ENCODE measurements at places on chromosomes 1 and 21. TPM values are rescaled to one million over a fixed set of nuclear protein-coding genes. Genes with fewer than 3 reads are reported as not detected.

- DNase-seq = no peak
These were observed 457.2 kb upstream of the ADAMTS5 start for GRCh38 chr21:27423906-27424595.

- no peak for DNase-seq
These were observed 596.5 kb downstream of the MATN1 start for GRCh38 chr1:30126848-30127247.

DNA sequence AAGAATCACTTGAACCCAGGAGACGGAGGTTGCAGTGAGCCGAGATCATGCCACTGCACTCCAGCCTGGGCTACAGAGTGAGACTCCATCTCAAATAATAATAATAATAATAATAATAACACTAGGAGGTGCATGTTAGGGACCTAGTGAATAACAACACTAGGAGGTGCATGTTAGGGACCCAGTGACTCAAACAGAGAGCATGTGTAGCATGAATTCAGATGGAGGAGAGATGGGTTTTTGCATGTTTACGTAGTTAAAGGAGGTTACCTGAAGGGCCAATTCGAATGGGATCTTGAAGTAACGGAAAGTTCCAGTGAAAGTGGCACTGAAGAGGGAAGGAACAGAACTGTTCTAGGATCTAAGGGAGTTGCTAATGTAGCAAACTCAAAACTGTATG lies 7.1 kb upstream of the KCNK1 start:
- DNase-seq = no peak

DNA sequence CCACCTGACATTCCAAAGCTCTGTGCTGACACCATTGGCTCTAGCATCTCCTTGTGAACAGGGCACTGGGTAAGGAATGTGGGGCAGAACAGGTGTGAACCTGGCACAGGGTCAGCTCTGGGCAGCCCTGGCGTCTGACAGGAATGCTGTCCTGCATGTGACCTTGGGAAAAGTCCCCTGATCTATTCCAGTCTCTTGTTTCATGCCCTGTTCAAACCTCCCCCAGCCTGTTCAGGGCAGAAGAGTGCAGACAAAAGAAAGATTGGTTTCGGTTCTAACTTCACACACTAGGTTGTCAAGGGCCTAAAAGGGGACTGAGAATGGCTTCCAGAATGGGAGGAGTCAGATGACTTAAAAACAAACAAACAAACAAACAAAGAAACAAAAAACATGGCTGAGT lies 27.6 kb upstream of the SDHB start:
- no peak for DNase-seq

DNA sequence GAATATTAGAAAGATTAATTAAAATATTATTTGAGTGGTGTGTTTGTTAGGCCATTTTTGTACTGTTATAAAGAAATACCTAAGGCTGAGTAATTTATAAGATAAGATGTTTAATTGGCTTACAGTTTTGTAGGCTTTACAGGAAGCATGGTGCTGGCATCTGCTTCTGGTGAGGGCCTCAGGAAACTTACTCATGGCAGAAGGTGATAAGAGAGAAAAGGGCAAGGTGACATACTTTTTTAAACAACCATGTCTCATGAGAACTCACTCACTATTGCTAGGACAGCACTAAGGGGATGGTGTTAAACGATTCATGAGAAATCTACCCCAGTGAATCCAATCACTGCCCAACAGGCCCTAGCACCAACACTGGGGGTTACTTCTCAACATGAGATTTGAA lies 56.7 kb upstream of the RGS21 start:
- DNase-seq = no peak

Gene DIO1
- not detected for total RNA-seq

Gene UBASH3A
- total RNA-seq = 0.09 TPM

DNA sequence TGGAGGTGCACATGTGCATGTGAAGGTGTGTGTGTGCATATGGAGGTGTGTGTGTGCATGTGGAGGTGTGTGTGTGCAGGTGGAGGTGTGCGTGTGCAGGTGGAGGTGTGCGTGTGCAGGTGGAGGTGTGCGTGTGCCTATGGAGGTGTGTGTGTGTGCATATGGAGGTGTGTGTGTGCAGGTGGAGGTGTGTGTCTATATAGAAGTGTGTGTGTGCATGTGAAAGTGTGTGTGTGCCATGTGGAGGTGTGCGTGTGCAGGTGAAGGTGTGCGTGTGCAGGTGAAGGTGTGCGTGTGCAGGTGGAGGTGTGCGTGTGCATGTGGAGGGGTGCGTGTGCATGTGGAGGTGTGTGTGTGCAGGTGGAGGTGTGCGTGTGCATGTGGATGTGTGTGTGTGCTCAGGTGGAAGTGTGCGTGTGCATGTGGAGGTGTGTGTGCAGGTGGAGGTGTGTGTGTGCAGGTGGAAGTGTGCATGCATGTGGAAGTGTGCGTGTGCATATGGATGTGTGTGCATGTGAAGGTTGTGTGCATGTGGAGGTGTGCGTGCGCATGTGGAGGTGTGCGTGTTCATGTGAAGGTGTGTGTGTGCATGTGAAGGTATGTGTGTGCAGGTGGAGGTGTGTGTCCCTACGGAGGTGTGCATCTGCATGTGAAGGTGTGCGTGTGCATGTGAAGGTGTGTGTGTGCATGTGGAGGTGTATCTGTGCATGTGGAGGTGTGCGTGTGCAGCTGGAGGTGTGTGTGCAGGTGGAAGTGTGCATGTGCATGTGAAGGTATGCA lies 13.5 kb downstream of the C1orf74 start:
- no peak for DNase-seq

GRCh38 chr21:44013380-44014088 lies 1.4 kb downstream of the TRAPPC10 start:
- no peak for DNase-seq

DNA sequence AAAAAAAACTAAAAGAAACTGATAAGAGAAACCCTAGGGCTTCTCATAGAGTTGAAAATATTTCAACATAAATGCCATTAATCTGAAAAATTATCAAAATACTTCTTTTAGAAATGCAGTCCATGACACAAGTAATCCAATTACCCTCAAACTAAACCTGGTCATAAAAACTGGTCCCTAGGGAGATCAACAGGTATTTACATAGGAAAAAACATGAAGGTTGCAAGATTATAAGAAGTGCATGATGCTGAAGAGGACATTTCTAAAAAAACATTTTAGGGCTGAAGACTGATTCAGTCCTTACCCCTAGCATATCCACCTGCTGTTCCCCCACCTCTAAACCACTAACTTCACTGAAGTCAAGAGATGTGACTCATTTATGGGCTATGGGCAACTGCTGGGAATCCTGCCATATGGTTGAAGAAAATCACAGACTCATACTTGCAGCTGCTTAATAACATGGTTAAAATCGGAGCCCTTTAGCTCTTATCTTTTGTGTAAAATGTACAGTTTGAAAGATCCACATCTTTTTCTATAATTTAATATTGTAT lies 131.0 kb upstream of the RUNX1 start:
- no peak for DNase-seq

DNA sequence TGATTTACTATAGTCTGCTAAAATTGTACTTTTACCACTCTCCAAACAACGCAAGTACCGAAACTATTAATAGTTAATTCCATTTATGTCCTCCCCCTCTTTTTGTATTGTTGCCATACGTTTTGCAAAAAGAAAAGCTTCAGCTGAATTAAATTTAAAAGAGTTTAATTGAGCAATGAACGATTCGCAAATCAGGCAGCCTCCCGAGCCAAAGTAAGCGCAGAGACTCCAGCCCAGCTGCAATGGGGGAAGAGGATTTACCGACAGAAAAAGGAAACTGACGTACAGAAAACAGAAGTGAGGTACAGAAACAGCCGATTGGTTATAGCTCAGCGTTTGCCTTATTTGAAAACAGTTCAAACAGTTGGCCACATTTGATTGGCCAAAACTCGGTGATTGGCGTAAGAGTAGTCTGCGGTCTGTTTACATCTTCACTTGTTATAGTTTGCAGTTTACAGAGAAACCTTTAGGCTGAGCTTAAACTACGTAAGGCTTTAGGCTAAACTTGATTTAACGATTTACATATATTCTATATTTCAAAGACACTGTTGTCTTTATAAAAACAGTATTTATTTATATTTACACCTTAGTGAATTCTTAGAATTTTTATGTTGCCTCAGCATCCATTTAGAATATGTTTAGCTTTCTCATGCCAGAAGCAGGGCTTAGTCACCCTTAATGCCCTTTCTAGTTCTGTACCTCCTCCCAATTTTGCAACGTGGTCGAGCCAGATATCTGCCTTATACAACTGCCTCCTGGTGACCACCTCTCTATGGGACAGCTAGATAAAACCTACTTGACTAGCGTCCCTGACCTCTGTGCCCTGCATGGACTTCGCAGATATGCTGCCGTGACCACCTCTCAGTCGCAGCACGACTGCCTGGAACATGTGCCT lies 23.8 kb downstream of the CR1 start:
- no peak for DNase-seq

DNA sequence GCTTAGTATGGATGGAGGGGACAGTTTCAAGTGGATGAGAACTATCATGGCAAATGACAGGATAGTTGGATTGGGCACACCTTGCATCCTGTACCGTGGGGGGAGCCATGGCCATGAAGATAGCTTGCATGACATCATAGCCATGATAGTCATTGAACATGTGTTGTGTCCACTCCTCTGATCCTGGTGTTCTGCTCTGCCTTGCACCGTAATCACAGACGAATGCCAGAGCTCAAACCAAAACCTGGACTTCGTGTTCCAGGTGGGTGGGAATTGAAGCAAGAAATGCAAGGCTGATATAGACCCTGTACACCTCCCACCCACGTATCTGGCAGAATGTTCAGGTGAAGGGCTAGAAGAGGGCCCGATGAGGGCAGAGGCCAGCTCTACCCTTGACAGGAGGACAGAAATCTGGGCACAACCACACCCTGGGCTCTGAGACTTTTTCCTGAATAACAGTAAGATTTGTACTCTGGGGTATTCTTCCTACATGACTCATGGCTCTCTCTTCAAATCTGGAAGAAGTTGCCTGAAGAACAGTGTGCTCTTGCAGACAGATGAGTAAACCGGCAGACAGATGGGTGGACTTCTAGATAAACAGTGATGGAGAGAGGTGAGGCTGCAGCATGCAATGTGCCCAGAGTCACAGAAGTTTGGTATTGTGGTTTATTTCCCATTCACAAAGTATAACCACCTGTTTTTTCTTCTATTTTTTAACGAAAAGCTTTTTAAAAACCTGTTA lies 45.0 kb downstream of the KCNJ6 start:
- DNase-seq = no peak

Gene PGLYRP4
- not detected for total RNA-seq

Gene G0S2
- total RNA-seq = 0.81 TPM

Gene OR6K3
- not detected for total RNA-seq

Gene MMEL1
- total RNA-seq = not detected

GRCh38 chr1:224173523-224173922 lies 9.5 kb upstream of the DEGS1 start:
- DNase-seq = no peak

Gene ABCA4
- total RNA-seq = 0.16 TPM

GRCh38 chr1:18794561-18794960 lies 64.9 kb downstream of the TAS1R2 start:
- DNase-seq = peak; percentile 72

- no peak for DNase-seq
These were observed 390.2 kb upstream of the POU3F1 start for GRCh38 chr1:38436749-38437148.

DNA sequence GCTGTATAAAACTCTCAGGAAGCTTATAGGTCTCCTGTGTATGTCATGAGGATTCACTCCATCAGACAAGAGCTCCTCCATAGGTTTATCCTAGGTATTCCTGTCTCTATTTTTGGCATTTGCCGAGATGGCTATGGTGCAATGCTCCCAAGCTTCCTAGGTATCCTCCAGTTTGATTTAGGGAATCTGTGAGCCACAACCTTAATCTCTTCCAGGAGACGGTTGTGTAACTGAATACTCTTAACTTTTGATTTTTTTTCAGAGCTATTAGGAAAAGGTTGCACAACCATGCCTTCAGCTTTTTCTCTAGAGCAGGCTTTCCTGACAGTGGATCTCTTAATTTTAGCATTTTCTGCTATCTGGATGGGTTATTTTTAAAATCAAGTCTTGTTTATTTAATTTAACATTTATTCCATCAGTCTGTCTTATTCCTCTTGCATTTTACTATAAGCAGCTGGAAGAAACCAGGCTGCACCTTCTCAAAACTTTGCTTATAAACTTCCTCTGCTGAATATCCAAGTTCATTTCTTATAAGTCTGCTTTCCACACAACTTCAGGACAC lies 69.4 kb upstream of the BACE2 start:
- no peak for DNase-seq

- DNase-seq = no peak
These were observed 8.3 kb upstream of the C8B start for GRCh38 chr1:56973923-56974742.

- DNase-seq = no peak
These were observed 12.5 kb upstream of the GPR153 start for GRCh38 chr1:6273380-6273891.

DNA sequence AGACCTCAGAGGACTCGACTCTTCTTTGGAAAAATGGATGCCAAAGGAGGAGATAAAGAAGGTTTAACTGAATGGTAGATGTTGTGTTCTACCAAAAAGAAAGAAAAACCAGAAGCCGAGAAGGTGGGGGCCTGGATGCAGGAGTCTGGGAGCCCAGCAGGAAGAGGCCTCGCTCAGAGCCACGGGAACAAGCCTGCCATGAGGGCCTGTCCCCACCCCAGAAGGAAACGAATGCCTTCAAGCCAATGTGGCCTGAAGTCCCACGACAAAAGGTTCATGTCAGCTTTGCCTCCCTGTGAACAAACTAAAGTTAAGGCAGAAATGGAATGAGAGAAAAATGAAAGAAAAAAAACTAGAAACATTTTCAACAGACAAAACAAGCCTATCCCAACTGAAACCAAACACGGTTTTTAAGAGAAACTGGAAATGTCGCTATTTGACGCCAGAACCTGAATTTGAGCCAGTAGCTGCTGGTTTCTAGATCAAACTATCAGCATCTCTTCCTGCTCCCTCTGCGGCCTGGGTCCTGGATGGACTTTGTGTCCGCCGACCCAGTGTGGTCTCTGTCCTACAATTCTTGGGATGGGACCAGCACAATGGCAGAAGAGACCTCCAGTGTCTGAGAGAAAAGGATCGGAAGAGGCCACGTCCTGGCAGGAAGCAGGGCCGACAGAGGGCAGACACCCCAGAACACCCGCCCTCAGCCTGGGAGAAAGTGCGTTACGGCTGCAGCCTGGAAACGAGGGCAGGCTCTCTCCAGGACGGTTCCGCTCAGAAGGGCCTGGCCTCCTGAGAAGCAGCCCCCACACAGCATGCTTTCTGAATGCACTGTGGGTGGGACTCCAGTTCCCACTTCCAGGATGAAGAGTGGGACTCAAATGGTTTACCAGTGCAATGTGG lies 35.2 kb downstream of the SLC45A1 start:
- DNase-seq = no peak
